ENCODE measurements at places on chromosomes 3 and 15. TPM values are rescaled to one million over a fixed set of nuclear protein-coding genes. Genes with fewer than 3 reads are reported as not detected.

GRCh38 chr3:142509079-142509478 is 61.2 kb upstream of the XRN1 start:
- no peak for DNase-seq

Gene CLRN1
- not detected for polyA plus RNA-seq

Gene SLC27A2
- polyA plus RNA-seq, result 60.5 TPM

DNA sequence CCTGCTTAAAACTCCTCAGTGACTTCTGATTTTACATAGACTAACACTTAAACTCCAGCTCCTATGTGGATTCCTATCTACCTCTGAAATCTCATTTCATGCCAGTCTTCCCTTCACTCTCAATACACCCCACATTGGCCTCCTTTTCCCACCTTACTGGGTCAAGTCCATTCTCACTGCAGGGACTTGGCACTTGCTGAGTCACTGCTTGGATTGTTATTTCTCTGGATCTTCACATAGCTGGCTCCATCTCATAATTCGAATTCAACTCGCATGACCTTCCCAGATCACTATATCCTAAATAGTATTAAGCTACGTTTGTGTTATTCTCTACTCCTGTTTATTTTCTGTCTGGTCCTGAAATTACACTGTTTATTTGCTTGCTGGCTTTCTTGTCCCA is 59.6 kb upstream of the FRMD4B start:
- DNase-seq, result no peak

Gene RLBP1
- polyA plus RNA-seq, result not detected

- DNase-seq, result no peak
Measured at GRCh38 chr3:23002151-23002550, 201.0 kb upstream of the UBE2E2 start.

Gene ATP13A5
- polyA plus RNA-seq, result not detected

Gene ROPN1
- not detected for polyA plus RNA-seq

Gene GOLGA8S
- polyA plus RNA-seq, result 0.82 TPM

All from left renal pelvis (tissue), 4 donors.